Activated naive CD4-positive, alpha-beta T cell treated with Interleukin-2 at 50 U/mL for 16 hours (primary cell): ENCODE measurements at places on chromosomes 2 and 18.

- DNase-seq, result no peak
Observed at GRCh38 chr2:51707625-51708024, 675.7 kb upstream of the NRXN1 start.

DNA sequence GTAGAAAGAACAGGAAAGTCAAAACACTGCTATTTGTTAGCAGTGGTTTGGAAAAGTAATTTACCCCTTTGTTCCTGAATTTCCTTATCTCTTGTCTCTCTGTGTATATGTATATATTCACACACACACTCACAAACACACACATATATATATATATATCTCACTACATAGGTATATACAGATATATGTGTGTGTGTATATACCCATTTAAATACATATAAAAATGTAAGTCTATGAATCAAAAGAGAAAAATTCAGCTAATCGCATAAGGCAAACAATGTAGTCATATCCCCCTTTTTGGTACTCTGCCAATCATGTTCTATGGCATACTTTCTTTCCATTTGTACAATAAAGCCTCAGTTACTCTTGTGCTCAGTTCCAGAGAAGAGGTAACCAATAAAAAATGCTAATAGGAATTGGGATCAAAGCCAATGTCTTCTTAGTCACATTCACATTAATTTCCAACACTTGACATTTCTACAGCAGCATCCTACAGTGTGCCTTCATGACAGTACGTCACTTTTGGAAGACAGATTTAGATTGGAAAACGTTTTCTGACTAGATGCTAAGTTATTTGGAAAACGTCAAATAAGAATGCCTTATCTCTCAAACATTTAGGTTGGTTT lies 94.6 kb downstream of the MC4R start:
- no peak for DNase-seq

- DNase-seq, result no peak
Observed at GRCh38 chr2:46666044-46666679, 186.8 kb downstream of the TMEM247 start.

DNA sequence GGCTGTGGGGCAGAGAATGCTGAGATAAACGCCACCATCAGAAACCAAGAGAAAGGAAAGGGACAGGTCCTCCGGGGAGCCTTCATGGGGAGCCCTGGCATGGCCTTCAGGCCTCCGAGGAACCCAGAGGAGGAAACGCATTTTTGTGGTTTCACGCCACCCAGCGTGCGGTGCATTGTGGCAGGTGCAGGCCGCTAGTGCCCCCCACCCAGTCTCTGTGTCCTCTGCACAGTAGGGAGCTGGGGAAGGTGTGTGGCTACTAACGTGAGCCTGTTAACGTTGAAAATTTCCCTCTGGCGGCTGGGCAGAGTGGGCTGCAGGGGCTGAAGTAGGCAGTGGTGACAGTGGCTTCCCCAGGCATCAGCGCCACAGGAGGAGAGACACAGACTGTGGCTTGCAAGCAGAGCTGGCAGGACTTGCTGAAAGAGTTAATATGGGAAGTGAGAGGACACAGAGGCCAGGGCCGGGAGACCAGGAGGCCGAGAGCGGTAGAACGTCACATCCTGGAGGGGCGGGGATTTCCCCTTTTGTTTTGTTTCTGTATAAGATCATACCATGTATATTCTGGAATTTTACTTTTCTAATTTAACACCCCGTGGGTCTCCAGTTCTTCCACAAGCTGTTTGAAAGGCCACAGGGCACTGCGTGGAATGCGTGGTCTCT lies 166.9 kb downstream of the GBX2 start:
- no peak for DNase-seq

- no peak for DNase-seq
Observed at GRCh38 chr2:213627835-213628460, 343.7 kb downstream of the SPAG16 start.

- no peak for DNase-seq
Observed at GRCh38 chr2:113076954-113077669, 9.3 kb downstream of the IL1F10 start.

- no peak for DNase-seq
Observed at GRCh38 chr2:158499383-158499782, 42.6 kb downstream of the PKP4 start.

DNA sequence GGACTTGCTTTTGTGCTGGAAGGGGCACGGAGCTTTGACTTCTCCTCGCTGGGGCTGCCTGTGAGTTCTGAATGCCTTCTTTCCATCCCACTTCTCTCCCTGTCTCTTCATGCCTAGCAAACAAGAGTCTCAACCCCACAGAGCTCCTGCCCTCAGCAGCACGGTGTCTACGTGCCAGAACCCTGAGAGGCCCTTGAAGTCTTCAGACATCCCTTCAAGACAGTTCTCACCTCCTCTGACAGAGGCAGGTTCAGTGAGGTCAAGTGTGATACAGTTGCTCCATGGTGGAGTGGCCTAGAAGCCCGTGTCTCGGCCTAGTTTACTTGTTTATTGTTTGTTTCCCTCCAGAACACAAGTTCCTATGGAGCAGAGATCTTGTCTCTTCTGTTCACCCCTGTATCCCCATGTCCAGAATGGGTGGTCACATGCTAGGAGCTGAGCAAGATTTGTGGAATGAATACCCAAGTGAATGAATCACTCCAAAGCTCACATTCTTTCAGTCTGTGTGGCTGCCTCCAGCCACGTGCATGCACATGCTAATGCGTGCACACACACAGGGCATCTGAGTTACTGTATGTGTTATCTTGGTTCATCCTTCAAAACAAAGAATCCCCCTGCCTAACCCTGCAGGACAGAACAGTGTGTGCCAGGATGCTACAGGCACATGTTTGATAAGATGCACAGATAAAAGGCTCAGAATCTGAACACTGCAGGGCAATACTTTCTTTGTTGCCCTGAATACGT lies 391.6 kb downstream of the NBAS start:
- DNase-seq, result no peak

DNA sequence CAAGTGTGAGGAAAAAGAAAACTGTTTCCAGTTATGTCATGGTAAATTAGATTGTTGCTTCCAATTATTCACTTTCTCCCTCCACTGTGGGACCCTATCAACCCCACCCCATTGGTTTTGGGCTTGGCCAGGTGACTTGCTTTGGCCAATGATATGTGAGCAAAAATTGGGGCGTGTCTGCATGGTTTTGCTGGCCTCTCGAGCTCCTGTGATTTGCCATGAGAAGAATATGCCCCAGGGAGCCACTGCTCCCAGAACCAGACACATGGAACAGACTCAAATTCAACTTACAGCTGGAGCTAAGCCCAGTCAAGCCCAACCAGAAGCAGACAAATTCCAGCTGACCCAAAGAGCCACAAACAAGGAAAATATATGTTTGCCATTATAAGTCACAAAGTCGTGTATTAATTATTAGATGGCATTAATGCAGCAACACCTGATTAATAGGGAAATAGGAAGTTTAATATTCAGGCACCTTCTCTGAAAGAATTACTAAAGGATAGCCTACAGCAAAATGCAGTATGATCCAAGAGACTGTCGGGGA lies 248.9 kb downstream of the ANAPC1 start:
- no peak for DNase-seq

- DNase-seq, result no peak
Observed at GRCh38 chr2:237161189-237161588, 75.5 kb downstream of the COPS8 start.

DNA sequence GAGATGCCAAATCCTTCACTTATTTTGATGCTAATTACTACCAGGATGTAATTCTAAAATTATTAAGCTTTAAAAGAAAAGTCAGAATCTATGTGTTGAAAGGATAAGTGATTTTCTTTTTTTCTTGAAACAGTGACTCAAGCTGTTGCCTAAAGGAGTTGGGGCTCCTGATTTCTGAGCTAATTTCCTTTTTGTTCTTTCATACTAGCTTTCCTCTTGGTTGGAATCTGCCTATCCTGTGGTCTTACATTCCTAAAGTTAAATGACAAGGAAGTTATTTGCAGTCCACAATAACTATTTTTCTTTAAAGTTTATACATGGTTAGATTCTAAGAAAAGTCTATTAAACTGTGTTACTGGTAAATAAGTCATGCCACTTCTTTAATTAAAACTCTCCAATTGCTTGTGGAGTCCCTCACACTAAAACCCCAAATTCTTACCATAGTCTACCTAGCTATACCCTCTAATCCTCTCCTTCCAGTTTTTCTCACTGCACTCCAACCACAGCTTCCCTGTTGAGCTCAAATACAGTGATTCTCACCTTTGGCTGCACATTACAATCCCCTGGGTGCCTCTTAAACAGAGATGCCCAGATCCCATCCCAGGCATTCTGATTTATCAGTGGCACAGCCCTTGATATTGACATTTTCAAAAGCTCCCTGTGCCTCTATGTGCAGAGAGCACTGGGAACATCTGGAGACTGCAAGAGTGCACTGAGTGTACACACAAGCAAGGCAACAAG lies 63.3 kb upstream of the EFEMP1 start:
- no peak for DNase-seq

- no peak for DNase-seq
Observed at GRCh38 chr2:146235158-146235557, 1609.7 kb upstream of the ACVR2A start.

DNA sequence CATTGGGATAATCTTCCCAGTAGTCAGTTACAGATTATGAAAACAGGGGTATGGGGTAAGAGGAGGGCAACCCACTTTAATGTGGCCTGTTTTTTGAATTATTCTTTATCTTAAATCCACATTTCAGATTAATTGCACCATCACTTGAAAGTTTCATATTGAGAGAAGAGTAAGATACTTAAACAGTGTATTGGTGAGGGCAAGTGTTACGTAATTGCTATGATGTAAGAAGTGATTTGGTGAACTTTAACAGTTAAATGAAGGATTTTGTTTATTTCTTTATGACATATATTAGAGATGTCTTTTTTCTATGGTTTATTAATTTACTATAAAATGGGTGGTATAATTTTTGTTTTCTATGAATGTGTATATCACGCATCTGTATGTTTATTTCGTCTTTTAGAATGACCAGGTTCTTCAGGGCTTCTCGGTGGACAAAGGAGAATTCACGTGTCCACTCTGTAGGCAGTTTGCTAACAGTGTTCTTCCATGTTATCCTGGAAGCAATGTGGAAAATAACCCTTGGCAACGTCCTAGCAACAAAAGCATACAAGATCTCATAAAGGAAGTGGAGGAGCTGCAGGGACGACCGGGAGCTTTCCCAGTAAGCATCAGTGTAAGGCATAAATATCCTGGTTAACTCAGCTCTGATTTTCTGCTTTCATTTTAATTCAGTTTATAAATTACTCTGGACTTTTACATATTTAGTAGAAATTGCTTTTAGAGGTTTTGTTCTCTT lies 171.2 kb upstream of the MYO3B start:
- no peak for DNase-seq

GRCh38 chr2:240733803-240734495 lies 42.3 kb downstream of the AQP12A start:
- peak; percentile 11 for DNase-seq

GRCh38 chr2:234691968-234692955 lies 195.4 kb upstream of the ARL4C start:
- DNase-seq, result no peak

- no peak for DNase-seq
Observed at GRCh38 chr2:10405448-10405847, 42.7 kb downstream of the ODC1 start.

DNA sequence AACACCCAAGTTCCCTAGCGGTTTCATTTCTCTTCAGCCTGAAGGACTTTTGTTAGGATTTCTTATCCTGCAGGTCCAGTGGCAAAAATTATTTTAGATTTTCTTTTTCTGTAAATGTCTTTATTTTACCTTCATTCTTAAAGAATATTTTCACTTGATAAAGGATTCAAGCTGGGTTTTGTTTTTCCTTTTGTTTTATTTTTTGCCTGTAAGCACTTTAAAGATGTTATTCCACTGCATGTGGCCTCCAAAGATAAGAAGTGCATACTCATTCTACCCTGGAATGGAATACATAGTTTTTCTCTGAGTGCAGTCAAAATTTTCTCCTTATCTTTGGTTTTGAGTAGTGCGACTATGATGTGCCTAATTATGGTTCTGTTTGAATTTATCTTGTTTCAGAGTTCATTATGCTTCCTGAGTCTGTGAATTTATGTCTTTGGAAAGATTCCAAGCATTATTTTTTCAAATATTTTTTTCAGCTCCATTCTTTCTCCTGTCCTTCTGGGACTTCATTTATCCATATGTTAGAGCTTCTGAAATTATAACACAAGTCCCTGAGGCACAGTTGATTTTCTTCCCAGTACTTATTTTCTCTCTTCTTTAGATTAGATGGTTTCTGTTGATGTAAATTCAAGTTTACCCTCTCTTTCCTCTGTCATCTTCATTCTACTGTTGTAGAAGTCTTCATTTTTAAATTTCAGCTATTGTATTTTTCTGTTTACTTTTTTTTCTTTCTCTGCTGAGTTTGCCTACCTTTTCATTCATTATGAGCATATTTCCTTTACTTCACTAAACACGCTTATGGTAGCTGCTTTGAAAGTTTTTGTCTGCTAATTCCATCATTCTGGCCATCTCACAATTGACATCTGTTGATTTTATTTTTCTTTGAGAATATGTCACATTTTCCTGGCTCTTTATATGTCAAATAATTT lies 69.6 kb downstream of the MAPRE2 start:
- DNase-seq, result no peak

DNA sequence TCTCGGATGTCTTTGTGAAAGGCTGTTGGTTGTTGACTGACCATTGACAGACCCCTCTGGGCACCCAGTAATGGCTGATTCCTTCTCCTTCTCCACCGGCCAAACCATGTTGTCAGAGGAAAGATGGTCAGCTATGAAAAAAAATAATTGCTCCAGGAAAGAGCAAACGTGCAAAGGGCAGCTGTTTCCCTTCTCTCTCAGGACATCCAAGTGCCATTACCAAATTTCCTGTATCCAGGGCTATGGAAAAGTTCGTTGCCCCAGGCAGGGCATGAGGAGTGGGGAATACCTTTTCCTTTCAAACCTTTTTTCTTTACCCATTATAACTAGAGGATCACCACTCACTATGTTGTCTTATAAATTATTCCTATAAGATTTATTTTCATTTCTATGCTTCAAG lies 321.5 kb upstream of the HNRNPA3 start:
- no peak for DNase-seq

GRCh38 chr2:132420816-132421805 lies 4.5 kb downstream of the GPR39 start:
- no peak for DNase-seq

GRCh38 chr2:70991742-70992141 lies 2.9 kb downstream of the TEX261 start:
- DNase-seq, result no peak

DNA sequence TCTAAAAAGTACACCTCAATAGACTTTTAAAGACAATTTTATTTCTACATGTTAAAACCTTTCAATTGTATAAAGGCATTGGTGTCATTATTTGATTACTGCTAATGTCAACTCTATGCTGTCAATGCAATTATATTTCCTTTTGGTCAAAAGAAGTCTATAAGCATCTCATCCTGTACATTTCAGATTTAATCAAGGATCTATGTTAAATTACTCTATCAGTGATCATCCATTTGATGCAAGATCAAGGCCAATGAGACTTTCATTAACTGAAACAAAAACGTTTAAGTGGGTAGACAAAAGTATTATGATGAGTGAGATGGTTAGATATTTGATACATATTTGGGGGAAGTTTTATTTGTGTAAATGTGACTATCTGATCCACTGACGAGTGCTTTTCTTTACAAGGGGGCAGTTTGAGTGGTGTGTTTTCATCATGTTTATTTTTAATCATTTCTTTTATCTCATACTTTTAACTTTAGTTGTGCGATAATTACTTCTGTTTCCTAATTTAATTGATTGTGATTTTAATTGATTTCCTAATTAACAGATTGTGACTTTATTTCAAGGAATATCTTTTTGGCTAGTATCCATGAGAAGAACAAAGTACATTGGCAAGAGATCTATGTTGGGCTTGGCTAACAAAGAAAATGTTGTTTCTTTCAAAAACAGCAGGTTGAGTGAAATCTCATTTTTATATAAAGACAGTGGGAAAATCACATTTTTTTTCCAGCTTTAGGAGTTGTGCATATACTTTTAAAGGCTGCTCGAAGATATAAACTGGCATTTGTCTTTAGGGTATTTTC lies 1.1 kb downstream of the ARHGAP28 start:
- no peak for DNase-seq
